ENCODE measurements at places on chromosomes 6 and 20.

GRCh38 chr6:156021746-156022396 lies 566.2 kb upstream of the NOX3 start:
- no peak for DNase-seq

DNA sequence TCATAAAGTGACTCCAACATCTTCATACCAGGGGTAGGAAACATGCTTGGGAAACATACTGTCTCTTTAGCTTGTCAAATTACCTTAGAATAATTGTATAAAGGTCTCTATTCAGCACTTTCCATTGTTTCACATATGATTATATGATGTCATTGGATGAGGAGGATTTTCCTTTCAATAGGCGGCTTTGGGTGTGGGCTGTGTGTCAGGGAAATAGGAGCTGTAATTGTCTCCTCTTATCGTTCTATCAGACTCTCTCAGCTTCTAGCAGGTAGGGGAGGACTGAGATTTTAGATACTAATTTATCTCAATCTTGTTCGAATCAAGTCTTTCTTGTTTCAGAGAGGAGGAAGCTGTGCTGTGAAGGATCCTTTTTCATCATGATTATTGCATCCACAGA lies 179.4 kb upstream of the OLIG3 start:
- DNase-seq = no peak

GRCh38 chr20:23203951-23204730 lies 118.0 kb upstream of the CD93 start:
- no peak for DNase-seq

GRCh38 chr6:158780246-158780884 lies 38.8 kb downstream of the EZR start:
- DNase-seq = no peak

GRCh38 chr6:144559865-144560593 lies 274.9 kb downstream of the UTRN start:
- DNase-seq = peak; percentile 23

DNA sequence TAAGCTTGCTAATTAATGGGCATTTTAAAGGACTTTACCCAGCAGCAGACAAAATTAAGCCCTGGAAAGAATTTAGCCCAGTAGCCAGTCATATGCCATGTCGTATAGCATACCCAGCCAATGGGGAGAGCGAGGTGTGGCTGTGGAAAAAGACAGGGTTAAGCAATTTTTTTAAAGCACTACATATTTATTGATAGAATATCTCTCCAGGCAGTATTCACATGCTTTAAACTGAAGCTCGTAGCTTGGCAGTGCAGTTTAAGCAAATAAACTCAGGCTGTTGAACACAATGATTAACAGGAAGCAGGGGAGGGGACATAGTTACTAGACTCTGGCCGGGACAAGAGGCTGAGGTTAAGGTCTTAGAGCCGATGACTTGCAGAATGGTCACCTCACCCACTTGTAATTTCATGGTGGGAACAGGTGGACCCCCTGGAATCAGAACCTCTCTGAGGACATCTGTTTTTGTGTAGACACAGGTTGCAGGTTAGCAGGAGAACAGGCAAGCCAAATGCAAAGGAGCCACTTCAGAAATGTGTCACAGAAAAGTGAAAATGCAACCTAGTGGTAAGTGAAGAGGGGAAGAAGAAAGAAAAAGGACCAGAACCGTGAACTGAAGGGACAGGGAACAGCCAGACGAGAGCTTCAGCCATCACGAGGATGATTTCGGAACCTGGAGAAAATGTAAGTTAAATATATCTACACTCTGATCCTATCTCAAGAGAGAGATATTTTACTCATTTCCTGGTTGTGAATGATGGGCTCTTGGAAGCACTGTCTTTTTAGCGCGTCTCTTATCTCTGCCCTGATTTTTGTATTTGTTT lies 7.2 kb downstream of the GCNT2 start:
- no peak for DNase-seq

GRCh38 chr6:46985943-46986342 lies 56.2 kb downstream of the ADGRF1 start:
- no peak for DNase-seq

- peak; percentile 1 for DNase-seq
Observed at GRCh38 chr6:161890832-161891297, 617.0 kb upstream of the AGPAT4 start.

GRCh38 chr20:36167902-36168503 lies 13.5 kb downstream of the EPB41L1 start:
- DNase-seq = no peak

DNA sequence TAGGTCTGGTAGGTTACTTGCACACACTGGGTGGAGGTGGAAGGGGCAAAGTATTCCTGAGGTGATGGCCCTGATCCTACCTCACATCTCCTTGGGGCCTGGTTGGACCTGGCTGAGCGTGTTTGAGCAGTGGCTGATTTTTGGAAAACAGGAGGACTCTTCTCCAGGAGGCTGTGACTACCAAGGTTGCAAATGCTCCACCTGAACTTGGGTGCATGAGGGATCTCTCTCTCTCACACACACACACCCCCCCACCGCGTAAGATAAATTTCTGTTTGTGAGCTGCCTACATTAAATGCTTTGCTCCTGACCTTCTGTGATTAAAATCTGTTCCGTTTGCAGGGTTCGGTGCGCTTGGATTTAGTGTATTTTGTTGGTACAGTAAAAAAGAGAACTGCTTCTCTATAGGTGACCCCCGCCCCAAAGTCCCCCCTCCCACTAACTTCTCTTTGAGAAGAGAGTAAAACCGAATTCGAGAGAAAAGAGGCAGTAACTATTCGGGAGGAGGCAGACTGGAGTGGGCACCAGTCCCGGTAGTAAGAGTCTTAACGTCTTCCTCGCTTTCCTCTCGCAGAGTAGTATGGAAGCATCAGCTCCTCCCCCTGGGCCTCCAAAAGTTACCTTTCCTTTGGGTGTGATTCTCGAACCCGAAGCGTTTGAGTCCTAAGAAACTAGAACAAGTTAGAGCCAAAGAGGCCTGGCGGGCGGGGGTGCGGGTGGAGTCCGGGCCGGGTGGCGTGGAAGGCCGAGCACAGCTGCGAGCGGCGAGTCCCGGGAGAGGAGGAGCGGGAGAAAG lies 585 bp upstream of the DSE start:
- DNase-seq = peak; percentile 11

DNA sequence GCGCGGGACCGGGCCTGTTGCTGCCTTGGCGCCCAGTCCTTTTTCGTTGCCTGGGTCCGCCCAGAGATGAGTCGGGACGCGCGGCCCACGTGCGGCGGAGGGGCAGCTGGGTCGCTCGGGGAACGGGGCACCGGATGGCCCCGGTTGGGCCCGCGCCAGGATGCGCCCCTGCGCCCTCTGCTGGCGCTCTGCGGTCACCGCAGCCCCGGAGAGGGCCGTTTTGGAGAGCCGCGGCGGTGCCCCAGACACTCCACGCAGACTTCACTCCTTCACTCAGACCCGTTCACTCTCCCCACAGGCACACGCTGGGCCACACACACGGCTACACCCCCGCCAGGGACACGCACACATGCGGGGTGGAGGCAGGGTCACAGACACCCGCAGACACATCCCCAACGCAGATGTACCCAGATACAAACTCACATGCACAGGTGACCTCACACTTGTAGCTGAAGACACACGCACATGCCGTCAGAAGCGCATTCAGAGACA lies 38.8 kb downstream of the SRC start:
- DNase-seq = peak; percentile 61

GRCh38 chr6:157139054-157139708 lies 184.1 kb downstream of the TMEM242 start:
- no peak for DNase-seq

DNA sequence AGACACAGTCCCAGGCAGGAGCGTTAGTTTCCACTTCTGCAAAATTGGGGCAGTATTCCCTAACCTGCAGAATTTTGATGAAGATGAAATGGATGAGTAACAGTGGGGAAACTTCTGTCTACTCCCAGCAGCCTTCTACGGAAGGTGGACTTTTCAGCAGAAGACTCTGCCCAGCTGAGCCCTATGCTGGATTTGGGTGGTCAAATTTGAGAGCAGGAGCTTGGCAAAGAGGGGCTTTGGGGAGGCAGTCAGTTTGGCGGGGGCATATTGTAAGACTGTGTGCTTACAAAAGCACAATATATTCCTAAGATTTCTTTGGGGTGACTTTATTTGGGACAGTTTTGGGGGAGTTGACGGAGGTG lies 5.4 kb upstream of the SDCBP2 start:
- no peak for DNase-seq

- DNase-seq = no peak
Observed at GRCh38 chr6:159168536-159169192, 536 bp upstream of the FNDC1 start.

- no peak for DNase-seq
Observed at GRCh38 chr6:117681162-117681741, 6.0 kb downstream of the NUS1 start.

DNA sequence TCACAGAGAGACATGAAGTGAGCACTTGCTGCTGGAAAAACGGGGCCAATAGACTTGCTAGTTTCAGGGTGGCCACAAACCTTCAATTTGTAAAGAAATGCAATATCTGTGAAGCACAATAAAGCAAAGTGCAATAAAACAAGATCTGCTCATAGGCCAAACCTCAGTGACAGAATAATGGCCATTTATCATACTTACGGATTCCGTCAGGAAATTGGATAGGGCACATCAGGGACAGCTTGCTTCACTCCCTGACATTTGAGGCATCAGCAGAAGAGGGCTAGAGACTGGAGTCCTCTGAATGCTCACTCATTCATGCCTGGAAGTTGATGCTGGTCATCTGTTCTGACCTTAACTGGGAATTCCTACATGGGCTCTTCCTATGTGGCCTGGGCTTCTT lies 165.5 kb upstream of the OPRM1 start:
- DNase-seq = no peak

DNA sequence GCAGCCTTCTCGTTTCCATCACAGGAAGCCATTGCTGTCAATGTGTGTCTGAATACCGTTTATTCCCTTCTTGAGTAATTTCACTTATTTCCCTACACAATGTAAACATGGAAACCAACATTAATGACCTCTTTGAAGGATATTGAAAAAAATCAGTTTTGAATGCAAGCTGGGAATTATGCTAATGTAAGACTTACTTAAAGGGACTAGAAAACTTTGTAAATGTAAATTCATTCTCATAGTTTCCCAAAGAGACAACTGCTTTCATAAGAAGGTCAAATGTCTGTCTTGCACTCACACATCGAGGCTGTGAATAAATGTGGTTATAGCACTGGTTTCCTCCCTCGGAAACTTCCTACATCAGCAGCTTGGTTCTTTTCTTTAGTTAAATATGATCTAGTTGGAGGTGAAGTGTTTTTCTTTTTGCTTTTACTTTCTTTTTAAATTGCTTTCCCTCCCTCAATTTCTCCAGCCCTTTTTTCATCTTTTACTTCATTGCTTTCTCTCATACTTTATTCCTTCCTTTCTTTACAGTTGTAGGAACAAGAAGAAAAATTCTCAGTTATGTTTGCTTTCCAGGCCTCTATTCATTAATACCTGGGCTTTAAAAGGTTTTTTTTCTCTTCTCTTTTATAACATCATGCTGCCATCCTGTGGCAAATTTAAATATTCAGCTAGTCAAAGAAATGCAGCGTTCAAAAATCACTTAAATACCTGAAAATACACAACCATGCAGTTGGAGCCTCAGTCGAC lies 108.3 kb downstream of the TNFAIP3 start:
- no peak for DNase-seq

DNA sequence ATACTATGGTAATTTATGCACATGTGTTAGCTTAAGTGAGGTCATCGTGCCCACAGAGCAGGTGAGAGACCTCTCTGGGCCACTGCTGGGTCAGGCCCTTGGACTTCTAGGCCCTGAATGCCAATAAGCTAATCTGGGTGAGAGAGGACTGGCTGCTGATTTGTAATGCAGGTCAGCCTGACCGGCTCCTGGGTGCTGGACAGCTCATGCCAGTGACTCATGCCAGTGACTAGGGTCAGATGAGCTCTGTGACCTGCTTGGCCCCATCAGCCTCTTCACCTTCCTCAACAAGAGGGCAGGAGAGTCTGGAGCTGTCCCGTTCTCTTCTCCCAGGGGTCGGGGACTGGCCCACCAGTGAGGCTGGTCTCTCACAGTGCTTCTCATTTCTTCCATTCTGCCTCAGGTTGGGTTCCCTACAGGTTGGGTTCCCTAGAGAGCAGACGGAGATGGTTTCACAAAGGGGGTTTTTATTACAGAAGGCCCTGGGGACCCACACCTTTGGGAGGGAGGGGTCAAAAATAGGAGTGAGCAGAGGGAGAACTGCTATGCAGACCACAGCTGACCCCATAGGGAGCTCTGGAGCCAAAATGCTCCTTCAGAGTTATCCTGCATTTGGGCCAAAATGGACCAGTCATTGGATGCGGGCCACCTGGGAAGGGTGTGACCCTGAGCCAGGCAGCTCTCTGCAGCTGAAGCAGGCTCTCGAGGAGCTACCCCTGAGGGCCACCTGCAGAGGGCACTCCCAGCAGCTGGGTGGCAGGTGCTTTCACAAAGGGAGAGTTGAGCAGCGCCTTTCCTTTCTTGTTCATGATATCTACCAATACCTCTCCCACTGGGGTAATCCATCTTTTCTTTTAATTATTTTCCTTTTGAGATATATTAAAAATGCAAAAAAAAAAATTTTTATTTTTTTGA lies 2.2 kb upstream of the OXT start:
- DNase-seq = no peak

Data from right lung (tissue), 10 donors.